H7 (cell line): ENCODE measurements at places on chromosomes 5 and 9.

GRCh38 chr5:179427676-179428056, 82.4 kb upstream of the ADAMTS2 start:
- DNase-seq, result no peak

- DNase-seq, result no peak
These were observed 52.6 kb upstream of the RNU6ATAC start for GRCh38 chr9:134216961-134217360.

DNA sequence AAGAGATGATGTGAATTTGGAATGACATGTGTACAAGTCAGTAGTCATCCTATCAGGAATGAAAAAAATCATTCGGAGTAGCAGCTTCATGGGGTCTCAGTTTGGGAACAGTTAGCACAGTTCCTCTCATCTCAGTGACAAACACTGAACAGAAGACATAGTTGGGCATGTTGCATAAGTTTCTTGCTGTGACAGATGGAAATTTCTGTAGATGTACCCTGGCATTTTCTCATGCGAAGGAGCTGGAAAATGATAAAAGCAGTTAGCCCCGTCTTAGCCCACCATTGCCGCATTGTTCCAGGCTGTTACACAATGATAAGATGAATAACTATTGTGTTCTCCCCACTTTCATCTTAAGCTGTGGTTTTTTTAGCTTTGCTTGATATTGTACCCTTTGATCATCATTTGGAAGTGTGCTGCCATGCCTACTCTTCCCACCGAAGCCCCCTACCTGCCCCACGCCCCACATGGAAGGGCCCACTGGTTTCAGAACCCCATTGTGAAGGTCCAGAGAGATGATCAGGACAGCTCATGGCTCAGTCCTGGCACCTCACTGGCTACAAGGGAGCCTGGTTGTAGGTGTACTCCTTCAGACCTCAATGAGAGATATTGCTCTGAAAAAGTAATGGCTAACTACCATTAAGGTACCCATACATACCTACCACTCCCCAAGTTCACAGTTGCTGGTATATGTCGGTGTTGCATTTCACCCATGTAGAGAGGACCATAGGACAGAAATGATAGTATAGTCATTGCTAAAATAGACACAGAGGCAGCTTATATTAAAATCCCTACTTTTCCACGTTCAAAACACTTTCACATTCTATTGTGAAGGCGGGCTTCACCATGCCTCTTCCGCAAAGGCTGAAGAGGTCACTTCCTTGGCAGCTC, 38.8 kb downstream of the SFXN1 start:
- DNase-seq, result no peak

GRCh38 chr5:132012371-132013005, 1.0 kb upstream of the ACSL6 start:
- DNase-seq, result peak; percentile 89

DNA sequence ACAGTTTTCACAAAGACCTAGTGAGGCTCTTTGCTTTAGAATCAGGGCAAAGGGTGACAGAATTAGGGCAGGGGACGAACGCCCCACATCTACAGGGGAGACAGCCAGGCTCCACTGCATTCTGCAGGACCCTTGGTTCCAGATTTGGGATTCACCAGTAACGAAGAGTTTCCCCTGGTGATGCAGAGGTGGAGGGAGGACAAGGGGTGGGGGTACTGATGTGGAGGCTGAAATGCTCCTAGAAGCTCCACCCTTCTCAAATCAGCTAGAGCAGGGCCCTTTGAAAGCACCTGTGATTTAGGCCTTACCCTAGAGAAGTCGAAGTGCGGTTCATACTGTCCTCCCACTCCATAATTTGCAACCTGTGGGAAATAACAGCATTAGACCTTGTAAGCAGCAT, 29.1 kb downstream of the P4HA2 start:
- DNase-seq, result no peak

DNA sequence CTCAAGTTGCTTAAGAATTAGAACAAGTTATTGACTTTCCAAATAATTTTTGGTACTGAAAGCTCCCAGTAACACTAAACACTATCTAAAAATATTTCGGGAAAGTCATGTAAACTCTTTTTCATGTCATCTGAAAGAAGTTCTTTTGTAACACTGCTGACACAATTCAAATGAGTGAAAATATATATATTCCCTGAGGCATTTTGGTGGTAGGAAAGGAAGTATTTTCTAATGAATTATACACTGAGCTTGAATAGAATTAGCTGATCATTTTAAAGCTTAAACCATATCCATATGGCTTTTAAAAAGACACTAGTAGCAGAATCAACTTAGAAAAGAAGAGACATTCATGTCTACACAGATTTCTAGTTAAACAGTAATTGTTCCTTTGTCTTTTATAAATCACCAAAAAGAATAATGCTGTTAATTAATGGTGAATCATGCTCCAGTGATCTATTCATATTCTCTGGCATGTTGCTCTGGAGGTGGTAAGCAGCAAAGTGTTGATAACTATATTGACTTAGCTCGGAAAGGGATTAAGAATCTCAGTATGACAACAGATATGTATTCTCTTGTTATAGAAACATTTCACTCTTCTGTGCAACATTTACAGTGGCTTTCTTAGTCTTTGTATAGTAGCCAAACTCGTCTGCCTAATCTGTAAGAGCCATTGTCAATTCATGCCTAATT, 27.4 kb upstream of the RFX3 start:
- DNase-seq, result no peak

GRCh38 chr9:77853716-77854115, 177.9 kb downstream of the GNAQ start:
- DNase-seq, result no peak

- peak; percentile 19 for DNase-seq
These were observed 221.6 kb downstream of the CACNA1B start for GRCh38 chr9:138098908-138099791.

DNA sequence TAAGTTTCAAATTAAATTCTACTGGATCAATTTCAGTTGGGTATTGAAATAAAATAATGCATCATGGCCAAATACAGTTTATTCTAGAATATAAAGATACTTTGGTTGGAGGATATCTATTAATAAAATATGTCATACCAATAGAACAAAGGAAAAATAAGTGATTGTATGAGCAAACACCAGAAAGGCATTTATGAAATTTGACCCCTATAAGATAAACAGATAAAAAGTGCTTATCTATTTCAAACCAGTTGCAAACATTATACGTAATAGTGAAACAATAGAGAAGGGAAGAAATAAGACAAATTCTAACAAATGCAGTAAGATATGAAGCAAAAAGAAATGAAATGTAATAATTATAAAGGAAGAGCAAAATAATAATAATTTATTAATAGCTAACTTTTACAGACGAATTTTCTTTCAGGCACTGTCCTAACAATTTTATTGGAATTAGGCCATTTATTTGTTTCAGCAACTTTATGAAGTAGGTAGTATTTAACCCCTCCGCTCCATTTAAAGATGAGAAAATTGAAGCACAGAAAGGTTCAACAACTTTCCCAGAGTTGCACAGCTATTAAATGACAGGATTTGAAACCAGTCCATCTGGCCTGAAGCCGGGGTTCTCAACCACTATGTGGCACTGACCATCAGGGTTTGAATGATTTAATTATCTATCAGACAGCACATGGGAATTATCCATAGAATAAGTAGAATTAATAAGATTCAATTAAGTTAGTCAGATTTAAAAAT, 20.8 kb downstream of the ANKRD55 start:
- DNase-seq, result no peak
